Aortic smooth muscle cell (primary cell): ENCODE measurements at places on chromosomes 12 and 14. TPM values are rescaled to one million over a fixed set of nuclear protein-coding genes. Genes with fewer than 3 reads are reported as not detected.

Gene FAR2
- 11.0 and 21.4 TPM in 2 replicates for total RNA-seq

Gene PMCH
- total RNA-seq: 3.4 TPM in 1 of 2 replicates, not detected in the other

Gene KRT72
- total RNA-seq: not detected in 2 replicates

Gene TEX22
- 0.13 and 0.37 TPM in 2 replicates for total RNA-seq

Gene PRIMA1
- not detected in 2 replicates for total RNA-seq

Gene CPNE6
- total RNA-seq: not detected in 2 replicates

Gene DBX2
- total RNA-seq: not detected in 2 replicates

Gene RERGL
- total RNA-seq: 1.2 and 3.1 TPM in 2 replicates

Gene AQP6
- 0.12 and 0.13 TPM in 2 replicates for total RNA-seq

Gene NRL
- 0.75 and 0.79 TPM in 2 replicates for total RNA-seq

Gene LRP1-AS
- total RNA-seq: 0.37 TPM in 1 of 2 replicates, not detected in the other

Gene GPR137C
- 0.26 and 0.56 TPM in 2 replicates for total RNA-seq

Gene UNG
- total RNA-seq: 16.1 and 16.6 TPM in 2 replicates

Gene PTPRO
- total RNA-seq: 2.0 and 4.2 TPM in 2 replicates

Gene CTSG
- not detected in 2 replicates for total RNA-seq

Gene KRT78
- not detected in 2 replicates for total RNA-seq

Gene NEUROD4
- not detected in 2 replicates for total RNA-seq

Gene ATP6V1D
- total RNA-seq: 151 and 158 TPM in 2 replicates

Gene PTGDR
- total RNA-seq: 0.79 and 0.87 TPM in 2 replicates

Gene PTHLH
- 6.0 and 15.5 TPM in 2 replicates for total RNA-seq

Gene C12orf75
- 40.2 and 86.0 TPM in 2 replicates for total RNA-seq

Gene OR4K15
- total RNA-seq: not detected in 2 replicates

Gene YAF2
- total RNA-seq: 11.4 and 12.7 TPM in 2 replicates

Gene NRIP2
- under 0.01 TPM in 1 of 2 replicates, not detected in the other for total RNA-seq

Gene ADGRD1
- total RNA-seq: 0.13 and 1.4 TPM in 2 replicates

Gene APOF
- not detected in 2 replicates for total RNA-seq

Gene CLEC4D
- not detected in 2 replicates for total RNA-seq

Gene GALNT8
- under 0.01 TPM in 1 of 2 replicates, not detected in the other for total RNA-seq

Gene TEX52
- not detected in 2 replicates for total RNA-seq

Gene GPD1
- total RNA-seq: 0.13 and 0.44 TPM in 2 replicates
